ENCODE measurements at places on chromosomes 12 and 14.
A peak's percentile ranks its signal among the peaks of the same experiment; 100 is the strongest.

- DNase-seq, result no peak
Observed at GRCh38 chr12:57240926-57241401, 10.0 kb downstream of the STAC3 start.

- no peak for DNase-seq
Observed at GRCh38 chr14:56514663-56515371, 64.8 kb upstream of the TMEM260 start.

- no peak for DNase-seq
Observed at GRCh38 chr12:108647585-108648287, 14.0 kb upstream of the SELPLG start.

- peak; percentile 20 for DNase-seq
Observed at GRCh38 chr12:76030341-76031080, 1.1 kb downstream of the PHLDA1 start.

- no peak for DNase-seq
Observed at GRCh38 chr12:32418903-32419519, 19.7 kb downstream of the FGD4 start.

DNA sequence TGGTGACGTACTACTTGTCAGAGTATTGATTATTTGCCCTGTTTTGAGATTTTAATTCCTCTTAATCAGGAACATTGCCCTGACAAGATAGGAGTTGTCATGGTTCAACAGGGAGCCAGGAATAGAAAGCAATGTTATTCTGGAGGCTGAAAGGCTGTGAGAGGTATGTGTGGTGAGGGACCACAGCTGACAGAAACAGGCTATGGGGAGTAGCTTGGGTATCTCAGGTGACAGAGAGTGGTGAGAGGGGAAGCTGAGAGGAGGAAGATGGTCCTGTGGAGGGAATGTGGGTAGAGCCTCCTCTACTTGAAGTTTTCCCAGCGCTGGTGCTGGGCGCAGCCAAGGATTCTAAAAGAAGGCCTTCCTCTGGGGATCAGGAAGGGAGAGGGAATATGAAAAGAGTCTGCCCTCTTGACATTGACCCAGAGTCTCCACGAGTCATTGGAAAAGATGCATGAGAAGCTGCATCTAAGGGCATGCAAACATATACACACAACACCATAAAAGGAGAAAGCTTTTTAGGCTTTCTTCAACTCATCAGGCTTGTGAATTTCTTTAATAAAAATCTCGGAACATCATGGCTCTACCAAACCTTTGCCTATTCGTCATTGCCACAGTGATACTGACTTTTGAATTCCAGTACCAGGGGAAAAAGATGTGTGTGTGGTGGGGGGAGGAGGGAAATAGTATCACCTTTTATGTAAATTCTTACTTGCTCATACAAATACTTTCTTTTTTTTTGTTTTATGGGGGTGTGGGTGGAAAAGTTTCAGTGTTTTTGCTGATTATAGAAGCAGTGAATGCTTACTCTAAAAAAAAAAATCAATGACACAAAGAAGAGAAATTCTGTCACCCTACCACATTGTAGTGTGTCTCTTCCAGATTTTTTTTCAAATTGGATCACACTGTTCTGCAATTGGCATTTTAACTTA is 39.9 kb upstream of the DHRS7 start:
- DNase-seq, result no peak

DNA sequence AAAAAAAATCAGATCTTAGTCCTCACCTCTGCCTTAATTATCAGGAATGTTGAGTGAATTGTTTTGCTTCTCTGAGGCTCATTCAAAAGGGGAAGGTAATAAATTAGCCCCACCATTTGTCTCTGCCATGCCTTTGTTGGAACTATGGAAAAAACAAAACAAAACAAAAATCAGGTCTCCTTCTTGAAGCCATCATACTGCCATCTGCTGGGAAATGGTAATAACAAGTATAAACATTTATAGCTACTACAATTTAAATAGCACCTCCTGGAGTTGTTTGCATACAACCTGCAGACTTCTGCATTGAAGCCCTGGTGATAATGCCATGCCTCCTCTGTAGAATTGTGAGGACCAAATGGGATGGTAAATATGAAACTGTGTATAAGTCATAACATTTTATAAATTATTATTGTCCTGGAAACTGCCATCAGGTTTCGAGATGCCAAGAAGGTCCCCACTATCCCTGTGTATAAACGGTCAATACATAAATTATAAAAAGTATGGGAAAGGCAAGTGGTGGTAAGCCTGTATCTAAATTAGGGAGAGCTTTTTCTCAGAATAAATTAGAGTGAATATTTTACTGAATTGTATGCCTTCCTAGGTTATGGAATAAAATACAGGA is 87.2 kb upstream of the FGD4 start:
- no peak for DNase-seq

- no peak for DNase-seq
Observed at GRCh38 chr12:3081886-3082285, 4.7 kb downstream of the TSPAN9 start.

GRCh38 chr14:102140750-102141145 is 1.1 kb downstream of the WDR20 start:
- DNase-seq, result no peak

- no peak for DNase-seq
Observed at GRCh38 chr14:22460461-22461195, 128.4 kb downstream of the DAD1 start.

DNA sequence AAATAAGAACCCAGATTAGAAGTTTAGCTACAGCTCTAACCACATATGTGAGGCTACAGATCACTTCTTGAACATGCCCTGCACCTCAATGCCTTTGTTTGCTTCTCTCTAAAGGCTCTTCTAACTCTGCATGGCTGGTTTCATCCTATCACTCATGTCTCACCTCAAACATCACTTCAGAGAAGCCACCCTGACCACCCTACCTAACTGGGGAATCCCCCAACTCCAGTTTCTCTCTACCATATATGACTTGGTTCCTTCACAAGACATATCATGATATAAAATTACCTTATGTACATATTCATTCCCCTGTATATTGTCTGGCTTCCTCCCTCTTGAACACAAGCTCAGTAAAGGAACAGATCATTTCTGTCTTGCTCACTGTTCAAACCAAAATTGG is 250.2 kb upstream of the GRIP1 start:
- DNase-seq, result no peak

DNA sequence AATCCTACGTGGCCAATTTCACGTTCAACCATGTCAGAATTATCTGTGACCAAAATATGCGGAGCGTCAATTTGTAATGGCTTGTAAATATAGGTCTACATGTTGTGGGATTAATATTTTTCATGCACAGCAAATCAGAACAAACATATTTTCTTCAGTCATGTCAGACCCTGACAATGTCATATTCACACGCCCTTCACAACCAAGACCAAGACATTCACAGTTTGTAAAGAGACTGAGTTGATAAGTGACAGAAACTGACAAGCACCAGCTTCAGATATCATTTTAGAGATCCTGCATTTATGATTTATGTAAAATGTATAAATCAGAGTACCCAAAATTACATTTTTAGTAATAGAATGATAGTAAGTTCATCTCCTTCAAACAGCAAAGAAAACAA is 57.3 kb upstream of the NOVA1 start:
- DNase-seq, result no peak

GRCh38 chr12:31120392-31121008 is 46.8 kb downstream of the DDX11 start:
- no peak for DNase-seq

All from amygdala (tissue), 56 donors.